ENCODE measurements at places on chromosomes 13 and 19.

- DNase-seq = no peak
Observed at GRCh38 chr13:47039106-47039505, 142.3 kb upstream of the HTR2A start.

DNA sequence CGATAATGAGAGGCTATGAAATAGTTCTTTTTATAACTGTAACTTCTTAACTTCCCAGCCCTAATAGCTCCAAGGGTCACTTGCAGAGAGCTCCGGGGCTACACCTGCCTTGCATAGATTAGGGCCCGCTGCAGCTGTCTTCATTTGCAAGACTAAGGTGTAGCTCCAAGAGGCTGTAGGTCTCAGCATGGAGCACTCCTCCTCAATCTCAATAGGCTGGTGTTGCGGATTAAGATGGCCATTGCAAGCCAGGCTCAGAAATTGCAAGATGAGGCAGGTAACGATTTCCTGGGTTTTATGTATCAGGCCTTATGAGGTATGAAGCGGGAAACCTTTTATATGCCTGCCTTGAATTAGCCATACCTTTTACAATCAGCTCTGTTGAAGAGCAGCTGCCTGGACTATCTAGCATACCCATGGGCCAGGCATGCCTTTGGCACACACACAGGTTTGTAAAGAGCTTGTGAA, 185.7 kb downstream of the TM9SF2 start:
- no peak for DNase-seq

- no peak for DNase-seq
Observed at GRCh38 chr13:46605076-46605824, 52.3 kb downstream of the LRCH1 start.

DNA sequence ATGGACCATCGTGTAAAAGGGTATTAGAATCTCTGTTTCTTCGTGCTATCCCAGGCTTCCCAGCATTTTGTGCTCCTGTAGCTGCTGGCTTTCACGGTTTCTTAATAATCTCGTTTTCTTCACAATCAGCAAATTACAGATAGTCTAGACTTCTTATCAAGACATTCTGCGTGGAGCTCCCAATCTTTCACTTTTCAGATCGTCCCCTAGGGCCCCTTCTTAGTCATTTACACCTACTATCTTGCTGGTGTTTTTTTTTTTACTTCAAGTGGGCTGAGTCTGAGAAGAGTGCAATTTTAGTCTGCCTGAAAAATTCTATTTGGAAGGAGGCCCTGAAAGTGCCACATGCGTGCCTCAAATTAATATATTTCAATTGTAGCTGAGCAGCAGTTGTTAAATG, 275.1 kb downstream of the SHISA2 start:
- no peak for DNase-seq

- no peak for DNase-seq
Observed at GRCh38 chr19:41426116-41426841, 895 bp downstream of the B3GNT8 start.

- DNase-seq = no peak
Observed at GRCh38 chr19:40178756-40179155, 12.5 kb upstream of the MAP3K10 start.

- DNase-seq = no peak
Observed at GRCh38 chr19:38781058-38781457, 7.7 kb upstream of the LGALS7 start.

DNA sequence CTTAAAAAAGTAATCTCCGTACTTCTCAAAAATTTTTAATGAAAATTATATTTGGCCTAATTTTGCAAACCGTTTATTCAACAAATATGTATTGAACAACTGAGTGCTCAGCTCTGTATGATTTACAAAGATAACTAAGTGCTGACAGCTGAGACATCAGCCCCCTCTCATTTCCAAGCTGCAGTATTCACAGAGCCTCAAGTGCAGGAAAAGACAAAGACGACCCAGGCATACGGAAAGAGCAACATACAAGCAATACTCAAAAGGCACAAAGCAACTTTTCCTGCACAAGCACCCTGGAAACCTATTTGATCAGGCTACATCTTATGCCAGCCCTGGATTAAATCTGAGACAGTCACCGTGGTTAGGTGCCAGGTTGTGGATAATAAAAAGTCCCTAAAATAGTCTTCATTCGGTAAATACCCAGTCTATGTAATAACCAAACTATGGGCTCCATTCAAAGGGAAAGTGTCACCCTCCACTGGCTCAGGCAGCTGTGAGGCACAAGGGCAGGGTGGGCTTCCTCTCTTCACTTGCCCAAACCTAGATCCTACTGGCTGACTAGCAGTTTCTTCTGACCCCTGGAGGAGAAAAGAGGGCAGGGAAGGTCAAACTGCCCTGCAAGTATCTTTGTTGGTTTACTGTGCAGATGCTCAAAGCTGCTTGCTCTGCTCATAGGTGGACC, 65.5 kb downstream of the TBC1D4 start:
- no peak for DNase-seq

GRCh38 chr13:20847296-20847695, 55.2 kb downstream of the XPO4 start:
- DNase-seq = no peak

DNA sequence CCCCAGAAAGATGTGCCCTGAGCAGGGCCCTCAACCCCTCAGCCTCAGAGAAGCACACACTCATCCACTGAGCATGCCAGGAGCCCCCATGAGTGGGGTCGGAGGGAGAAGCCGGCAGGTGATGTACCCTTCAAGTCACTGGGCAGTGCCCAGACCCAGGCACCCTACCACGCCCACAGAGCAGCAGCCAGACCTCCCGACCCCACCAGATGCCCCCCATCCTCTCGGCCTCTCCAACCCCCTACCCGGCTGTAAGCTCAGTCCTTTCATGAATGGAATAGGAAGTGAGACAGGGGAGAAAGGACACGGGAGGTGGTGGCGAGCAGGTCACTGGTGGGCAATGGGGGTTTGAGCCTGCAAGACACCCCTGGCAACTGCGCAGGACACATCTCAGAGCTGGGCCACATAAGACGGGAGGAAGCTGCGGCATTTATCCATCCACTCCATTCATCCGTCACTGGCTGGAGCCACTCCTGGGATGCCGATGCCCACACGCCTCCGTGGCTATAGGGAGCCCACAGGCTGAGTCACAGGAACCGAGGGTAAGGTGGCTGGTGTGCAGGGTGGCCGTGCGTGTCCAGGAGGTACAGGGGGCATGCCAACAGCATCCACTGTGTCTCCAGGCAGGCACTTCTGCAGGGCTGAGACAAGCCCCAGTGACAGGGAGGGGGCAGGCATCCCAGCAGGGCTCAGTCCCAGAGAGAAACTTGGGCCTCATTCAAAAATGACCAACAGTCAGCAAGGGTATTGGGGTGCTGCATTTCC, 23.8 kb upstream of the VSTM2B start:
- DNase-seq = no peak

- DNase-seq = no peak
Observed at GRCh38 chr13:79834876-79835275, 353.9 kb downstream of the NDFIP2 start.

DNA sequence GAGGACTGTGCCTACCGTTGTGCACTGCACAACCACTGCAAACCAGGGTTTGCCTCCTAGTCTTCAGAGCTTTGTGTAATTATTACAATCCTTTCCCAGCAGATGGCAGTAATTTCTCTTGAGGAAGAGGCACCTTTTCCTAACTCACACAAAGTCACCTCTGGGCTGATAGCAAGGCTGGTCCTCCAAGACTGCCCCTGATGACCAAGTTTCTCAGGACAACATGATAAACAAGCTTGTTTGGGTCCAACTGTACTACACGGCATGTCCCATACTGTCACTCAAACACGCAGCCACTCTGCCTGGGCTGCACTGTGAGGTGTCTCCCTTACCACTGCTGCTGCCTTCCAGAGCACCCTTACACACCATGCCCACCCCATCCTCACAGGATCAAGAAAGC, 39.3 kb downstream of the RFXAP start:
- DNase-seq = peak; percentile 8

GRCh38 chr13:46515803-46516202, 37.2 kb upstream of the LRCH1 start:
- no peak for DNase-seq

DNA sequence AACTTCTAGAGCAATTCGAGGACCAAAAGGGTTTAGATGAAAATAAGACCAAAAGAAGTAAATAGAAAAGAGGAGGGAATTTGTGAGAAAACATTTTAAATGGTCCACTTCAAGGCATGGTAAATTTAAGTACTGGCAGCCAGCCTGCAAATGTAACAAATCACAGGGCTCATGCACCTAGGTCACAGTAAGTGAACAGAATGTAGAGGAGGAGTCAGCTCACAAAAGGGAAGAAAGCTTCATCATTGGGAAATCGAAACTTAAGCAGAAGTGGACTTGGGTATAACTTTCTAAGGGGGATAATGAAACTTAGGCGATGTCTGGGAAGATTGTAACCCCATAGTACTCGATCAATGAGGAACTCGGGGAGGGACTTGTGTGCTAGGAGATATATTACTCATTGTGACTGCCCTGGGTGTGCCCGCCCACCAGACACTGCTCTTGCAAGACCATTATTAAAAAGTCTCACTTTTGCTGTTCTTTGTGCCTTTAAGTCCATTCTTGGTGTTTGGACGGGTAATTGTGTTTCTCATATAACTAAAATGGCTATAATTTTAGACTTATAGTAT, 1053.6 kb upstream of the MIR17HG start:
- DNase-seq = no peak

DNA sequence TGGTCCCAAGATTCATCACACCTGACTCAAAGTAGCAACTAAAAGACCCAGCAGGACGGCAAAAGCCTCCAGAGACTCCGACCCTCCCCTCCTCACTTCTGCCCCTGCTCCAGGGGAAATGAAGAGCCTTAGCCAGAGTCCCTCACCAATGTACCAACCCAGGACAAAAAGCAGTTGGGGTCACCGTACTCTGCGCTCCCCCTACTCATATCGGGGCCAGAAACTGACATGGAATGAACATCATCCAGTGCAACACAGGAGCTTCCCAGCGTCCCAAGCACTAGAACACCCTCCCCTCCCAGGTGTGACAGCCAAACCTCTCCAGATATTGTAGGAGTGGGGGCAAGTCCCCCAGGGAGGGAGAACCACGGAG, 1.7 kb downstream of the EEF2 start:
- DNase-seq = no peak

- no peak for DNase-seq
Observed at GRCh38 chr13:99830931-99831330, 140.6 kb downstream of the ZIC5 start.

GRCh38 chr19:435707-436412, 25.0 kb downstream of the SHC2 start:
- peak; percentile 42 for DNase-seq

GRCh38 chr19:13055213-13056051, 47.2 kb downstream of the LYL1 start:
- peak; percentile 53 for DNase-seq

GRCh38 chr19:54851353-54851752, 1.1 kb downstream of the KIR3DL2 start:
- no peak for DNase-seq

DNA sequence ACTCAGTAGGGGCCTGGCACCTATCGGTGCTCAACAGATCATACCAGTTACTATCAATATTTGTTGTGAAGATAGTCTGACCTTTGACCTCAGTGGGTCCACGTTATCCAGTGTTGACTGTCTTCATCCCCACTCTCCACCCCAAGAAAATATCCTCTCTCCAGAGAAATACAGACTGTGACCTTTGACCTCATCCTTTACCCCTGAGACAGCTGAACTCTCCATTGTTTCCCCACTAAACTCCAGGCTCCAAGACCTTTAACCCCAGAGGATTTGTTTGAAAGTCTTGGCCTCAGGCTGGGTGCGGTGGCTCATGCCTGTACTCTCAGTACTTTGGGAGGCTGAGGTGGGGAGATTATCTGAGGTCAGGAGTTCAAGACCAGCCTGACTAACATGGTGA, 22.6 kb upstream of the PPP5C start:
- no peak for DNase-seq

- no peak for DNase-seq
Observed at GRCh38 chr13:44272692-44273091, 100.9 kb upstream of the SERP2 start.

- DNase-seq = peak; percentile 91
Observed at GRCh38 chr19:17209126-17210036, 5.8 kb upstream of the USE1 start.

GRCh38 chr13:105377452-105377851, 1158.0 kb downstream of the EFNB2 start:
- no peak for DNase-seq

DNA sequence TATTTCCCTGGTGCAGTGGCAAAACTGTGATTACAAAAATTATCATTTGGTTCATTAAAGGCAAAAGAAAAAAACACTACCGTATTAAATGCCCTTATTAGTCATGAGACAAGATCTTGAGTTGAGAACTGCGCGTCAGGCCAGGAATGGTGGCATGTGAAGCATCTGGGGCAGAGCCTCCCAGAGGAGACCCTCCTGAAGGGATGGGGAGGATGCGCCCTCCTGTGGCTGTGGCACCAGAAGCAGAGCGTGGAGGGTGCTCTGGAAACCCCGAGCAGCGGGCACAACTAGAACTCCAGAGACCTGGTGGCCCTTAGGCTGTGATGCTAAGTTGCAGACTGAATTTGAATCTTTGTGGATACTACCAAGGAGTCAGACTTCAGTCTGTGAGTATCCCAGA, 11.5 kb downstream of the CUL4A start:
- no peak for DNase-seq

GRCh38 chr19:34255546-34255945, 1.2 kb downstream of the GARRE1 start:
- no peak for DNase-seq

DNA sequence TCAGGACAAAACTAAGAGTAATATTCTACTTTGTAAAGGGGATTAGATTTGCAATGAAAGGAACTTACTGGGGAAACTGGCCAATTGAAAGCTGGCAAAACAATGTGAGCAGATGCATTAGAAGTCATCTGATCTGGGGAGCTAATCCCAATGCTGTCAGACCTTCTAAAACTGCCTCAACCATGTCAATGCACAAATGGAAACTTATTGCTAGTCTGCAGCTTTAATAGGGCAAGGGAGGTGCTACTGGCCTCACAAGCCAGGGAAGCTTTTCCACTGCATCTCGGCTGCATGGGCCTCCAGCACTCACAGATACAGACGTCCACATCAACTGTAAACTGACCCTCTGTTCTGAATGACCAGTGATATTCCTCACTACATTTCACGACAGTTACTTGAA, 154.2 kb downstream of the LHFPL6 start:
- DNase-seq = no peak

- DNase-seq = no peak
Observed at GRCh38 chr13:41418027-41418426, 39.3 kb upstream of the RGCC start.

DNA sequence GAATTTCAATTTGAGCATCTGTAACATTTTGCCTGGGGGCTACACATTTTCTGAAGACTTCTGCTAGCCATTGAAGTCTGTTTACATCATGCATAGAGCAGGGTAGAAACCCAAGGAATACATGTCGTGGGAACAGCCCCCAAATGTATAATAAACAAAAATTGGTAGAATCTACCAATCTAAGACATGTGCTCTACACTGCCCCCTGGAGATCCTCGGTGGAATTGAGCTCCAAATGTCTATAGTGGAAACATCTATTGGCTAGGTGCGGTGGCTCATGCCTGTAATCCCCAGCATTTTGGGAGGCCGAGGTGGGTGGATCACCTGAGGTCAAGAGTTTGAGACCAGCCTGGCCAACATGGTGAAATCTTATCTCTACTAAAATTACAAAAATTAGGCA, 57.3 kb downstream of the MBD3L2B start:
- no peak for DNase-seq

GRCh38 chr19:21626924-21627697, 121.7 kb downstream of the ZNF429 start:
- DNase-seq = no peak
